ENCODE measurements at places on chromosomes 4 and X. TPM values are rescaled to one million over a fixed set of nuclear protein-coding genes. Genes with fewer than 3 reads are reported as not detected.

DNA sequence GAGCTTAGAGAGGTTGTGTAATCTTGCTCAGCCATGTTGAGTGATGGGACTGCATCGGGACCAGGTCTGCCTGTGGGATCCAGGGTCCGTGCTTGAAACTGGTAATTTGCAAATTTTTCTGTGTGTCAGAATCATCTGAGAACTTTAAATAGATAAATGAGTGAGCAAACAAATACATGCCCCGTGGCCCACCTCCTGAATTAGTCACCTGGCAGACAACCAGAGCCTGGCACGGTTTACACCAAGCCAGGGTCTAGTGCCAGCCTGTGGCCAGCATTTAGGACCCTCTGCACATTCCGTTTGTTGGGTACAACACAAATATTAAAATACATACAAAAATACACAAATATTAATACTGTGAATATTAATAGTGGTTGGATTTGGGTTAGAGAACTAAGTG is 90.6 kb upstream of the STOX2 start:
- H3K36me3 ChIP-seq = no peaks in the 10 kb centered on the region
- H3K4me1 ChIP-seq = no peaks in the 10 kb centered on the region
- H3K27ac ChIP-seq = no peak overlapping the region
- H3K27me3 ChIP-seq = no peaks in the 10 kb centered on the region
- DNase-seq = no peak

SSX2B gene
- total RNA-seq = not detected

DNA sequence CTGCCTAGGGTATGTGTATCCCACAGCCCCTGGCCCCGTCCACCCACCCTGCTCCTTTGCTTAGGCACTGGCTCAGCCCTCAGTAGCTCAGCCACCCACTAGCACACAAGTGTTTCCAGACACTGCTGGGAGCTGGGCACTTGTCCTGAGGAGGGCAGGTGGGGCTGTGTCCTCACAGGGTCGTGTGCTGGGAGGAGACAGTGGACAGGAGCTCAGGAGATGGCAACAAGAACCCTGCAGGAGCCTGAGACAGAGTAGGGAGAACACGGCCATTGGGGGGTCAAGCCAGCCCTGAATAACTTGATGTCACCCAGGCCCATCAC is 5.5 kb upstream of the CPLX1 start:
- H3K36me3 ChIP-seq = no peaks in the 10 kb centered on the region
- no peaks in the 10 kb centered on the region for H3K27me3 ChIP-seq
- peak; percentile 13 for DNase-seq
- H3K4me3 ChIP-seq = no peak overlapping the region

ELF4 gene
- 20.8 TPM for total RNA-seq

DNA sequence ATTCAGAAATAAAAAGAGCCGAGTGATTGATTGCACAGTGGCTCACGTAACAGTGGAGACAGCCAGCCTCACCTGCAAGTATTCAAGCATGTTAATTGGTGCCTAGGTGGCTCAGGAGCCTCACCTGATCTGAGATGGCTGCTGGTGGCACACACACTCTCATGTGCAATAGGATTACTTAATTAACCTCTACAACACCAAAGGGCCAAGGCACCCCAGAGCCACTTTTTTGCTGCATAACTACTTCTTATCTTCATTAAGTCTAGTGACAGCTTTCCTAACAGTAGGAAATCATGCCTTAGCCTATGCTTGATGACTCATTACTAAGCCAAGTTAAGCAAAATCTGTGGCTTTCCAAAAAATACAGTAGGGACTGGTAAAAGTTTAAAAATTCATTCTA is 117.3 kb upstream of the NOCT start:
- no peak overlapping the region for H3K27ac ChIP-seq
- H3K4me1 ChIP-seq = no peaks in the 10 kb centered on the region
- H3K27me3 ChIP-seq = no peaks in the 10 kb centered on the region
- no peak overlapping the region for H3K4me3 ChIP-seq
- H3K36me3 ChIP-seq = no peaks in the 10 kb centered on the region
